SJSA1 (cell line): ENCODE measurements at places on chromosomes 5 and 9. TPM values are rescaled to one million over a fixed set of nuclear protein-coding genes. Genes with fewer than 3 reads are reported as not detected.

DNA sequence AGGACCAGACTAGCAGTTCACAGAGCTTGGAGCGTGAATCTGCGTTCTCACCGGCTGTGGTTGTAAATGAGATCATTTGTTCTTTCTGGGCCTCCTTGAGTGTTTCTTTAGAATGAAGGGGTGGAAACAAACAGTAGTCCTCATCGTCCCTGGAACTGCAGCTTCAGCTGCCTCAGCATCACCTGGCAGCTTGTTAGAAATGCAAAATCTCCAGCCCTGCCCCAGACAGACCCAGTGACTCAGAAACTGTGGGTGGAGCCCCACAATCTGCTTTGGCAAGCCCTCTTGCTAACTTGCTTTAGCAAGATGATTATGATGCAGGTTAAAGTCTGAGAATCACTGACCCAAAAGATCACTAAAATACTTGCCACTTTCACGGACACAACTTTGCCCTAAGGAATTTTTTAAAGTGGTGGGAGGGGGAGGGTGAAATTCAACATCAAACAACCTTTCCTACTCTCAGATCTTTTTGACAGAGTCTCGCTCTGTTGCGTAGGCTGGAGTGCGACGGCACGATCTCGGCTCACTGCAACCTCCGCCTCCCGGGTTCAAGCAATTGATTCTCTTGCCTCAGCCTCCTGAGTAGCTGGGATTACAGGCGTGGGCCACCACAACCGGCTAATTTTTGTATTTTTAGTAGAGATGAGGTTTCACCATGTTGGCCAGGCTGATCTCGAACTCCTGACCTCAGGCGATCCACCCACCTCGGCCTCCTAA lies 86.0 kb downstream of the BRINP1 start:
- no peaks in the 10 kb centered on the region for H3K27me3 ChIP-seq
- DNase-seq = no peak
- no peaks in the 10 kb centered on the region for H3K4me1 ChIP-seq
- no peak overlapping the region for H3K27ac ChIP-seq
- no peaks in the 10 kb centered on the region for H3K36me3 ChIP-seq
- H3K4me3 ChIP-seq = no peak overlapping the region

DNA sequence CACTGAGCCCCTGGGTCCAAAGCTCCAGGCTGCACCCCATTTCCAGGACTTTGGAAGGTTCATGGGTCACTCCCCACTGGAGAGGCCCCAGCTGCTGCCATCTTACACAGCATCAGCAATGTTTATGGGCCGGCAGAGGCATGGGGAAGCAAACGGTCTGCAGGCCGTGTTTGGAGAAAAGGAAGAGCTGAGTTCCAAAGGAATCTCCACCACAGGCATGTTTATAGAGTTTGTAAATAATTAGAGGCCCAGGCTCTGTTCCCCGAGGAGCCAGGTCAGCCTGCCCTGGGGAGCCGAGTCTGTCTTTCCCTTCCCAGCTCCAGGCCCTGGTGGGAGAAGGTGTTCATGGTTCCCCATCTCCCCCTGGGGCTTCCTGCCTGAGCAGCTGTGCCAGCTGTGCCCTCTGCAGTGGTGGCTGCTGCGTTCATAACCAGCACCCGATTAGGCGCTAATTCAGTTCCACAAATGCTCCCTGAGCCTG lies 64.8 kb downstream of the COL27A1 start:
- H3K27me3 ChIP-seq = no peaks in the 10 kb centered on the region
- H3K36me3 ChIP-seq = no peaks in the 10 kb centered on the region
- peaks cover 45% of the 10 kb centered on the region for H3K4me1 ChIP-seq
- peak; percentile 47 for DNase-seq
- H3K4me3 ChIP-seq = no peak overlapping the region

DNA sequence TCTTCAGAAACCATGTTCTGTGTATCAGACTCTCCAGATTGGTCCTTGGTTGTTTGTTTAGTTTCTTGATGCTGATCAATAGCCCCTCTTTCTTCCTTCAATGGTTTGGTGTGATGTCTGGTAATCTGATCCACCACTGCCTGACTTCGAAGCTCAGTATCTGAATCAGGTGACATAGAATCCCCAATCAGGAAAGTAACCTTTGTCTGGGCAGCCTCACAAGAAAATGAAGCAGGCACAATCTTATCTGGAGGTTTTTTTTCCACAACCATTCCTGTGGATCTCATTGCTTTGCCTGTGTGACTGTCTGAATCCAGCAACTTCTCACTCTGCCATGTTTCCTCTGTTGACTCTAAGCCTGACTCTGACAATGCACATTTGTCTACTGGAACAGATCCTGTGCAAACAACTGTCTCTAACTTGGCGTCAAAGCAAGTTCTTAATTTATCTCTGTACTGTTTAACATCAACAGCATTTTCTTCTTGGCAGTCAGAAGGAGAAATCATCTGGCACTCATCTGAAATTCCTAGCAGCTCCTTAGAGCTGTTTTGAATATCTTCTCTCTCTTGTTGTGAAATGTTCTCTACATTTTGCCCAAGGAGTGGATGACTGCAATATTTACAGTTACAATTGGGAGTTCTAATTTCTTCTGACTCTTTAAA lies 37.1 kb upstream of the RAPGEF6 start:
- no peaks in the 10 kb centered on the region for H3K27me3 ChIP-seq
- H3K4me1 ChIP-seq = no peaks in the 10 kb centered on the region; the same call in 1 of the 2 replicates
- H3K36me3 ChIP-seq = peaks cover 84% of the 10 kb centered on the region
- H3K27ac ChIP-seq = no peak overlapping the region
- DNase-seq = no peak

GRCh38 chr9:136614372-136614922 lies 48.3 kb upstream of the EGFL7 start:
- H3K4me1 ChIP-seq = peaks cover 57% of the 10 kb centered on the region
- H3K4me3 ChIP-seq = peak overlapping the region; percentile 15; the same call in 1 of the 2 replicates
- H3K27me3 ChIP-seq = no peaks in the 10 kb centered on the region
- no peaks in the 10 kb centered on the region for H3K36me3 ChIP-seq
- DNase-seq = peak; percentile 93

- no peaks in the 10 kb centered on the region for H3K36me3 ChIP-seq
- H3K27me3 ChIP-seq = peaks cover 10% of the 10 kb centered on the region; the same call in 1 of the 2 replicates
- no peaks in the 10 kb centered on the region for H3K4me1 ChIP-seq
- no peak overlapping the region for H3K27ac ChIP-seq
- H3K4me3 ChIP-seq = no peak overlapping the region
- DNase-seq = no peak
Observed at GRCh38 chr5:81400375-81400774, 6.4 kb upstream of the ACOT12 start.

DNA sequence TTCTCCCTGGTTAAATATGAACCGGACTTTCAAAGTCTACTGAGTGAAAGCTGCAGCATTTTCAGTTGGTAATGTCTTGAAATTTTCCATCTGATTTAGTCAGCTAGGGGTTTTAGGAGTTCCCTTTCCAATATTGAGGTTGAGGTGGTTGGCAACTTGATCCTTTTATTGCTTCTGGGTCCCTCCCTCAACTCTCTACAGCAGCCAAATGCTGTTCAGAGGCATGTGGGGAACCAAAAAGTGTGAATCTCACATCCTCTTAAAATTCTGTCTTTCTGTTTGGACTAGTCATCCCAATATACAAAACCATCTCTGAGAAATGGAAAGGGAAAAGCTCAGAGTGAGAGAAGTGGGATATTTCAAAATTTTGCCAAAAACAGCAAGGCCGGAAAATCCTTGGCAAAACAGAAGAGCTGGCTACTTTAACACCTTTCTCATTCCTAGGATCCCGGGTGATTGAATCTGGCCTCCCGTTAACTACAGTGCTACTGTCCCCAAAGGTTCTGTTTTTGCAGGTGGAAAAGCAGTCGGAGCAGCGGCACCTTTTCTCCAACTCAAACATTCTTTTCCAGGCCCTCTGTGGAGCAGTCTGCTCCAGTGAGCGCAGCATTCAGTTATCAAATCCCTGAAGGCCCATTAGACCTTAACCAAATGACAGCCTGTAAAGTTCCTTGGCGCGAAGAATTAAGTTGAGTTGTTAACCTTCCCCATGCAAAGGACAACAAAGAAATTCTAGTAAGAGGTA lies 345.9 kb upstream of the NUDT12 start:
- no peak for DNase-seq
- no peaks in the 10 kb centered on the region for H3K36me3 ChIP-seq
- H3K4me1 ChIP-seq = no peaks in the 10 kb centered on the region
- H3K27ac ChIP-seq = no peak overlapping the region
- no peaks in the 10 kb centered on the region for H3K27me3 ChIP-seq

GRCh38 chr9:70921136-70921535 lies 200.3 kb downstream of the TRPM3 start:
- H3K27ac ChIP-seq = no peak overlapping the region
- peak; percentile 3 for DNase-seq
- no peak overlapping the region for H3K4me3 ChIP-seq

- no peaks in the 10 kb centered on the region for H3K27me3 ChIP-seq
- H3K27ac ChIP-seq = no peak overlapping the region
- H3K4me1 ChIP-seq = no peaks in the 10 kb centered on the region
- H3K4me3 ChIP-seq = no peak overlapping the region
- H3K36me3 ChIP-seq = no peaks in the 10 kb centered on the region
Observed at GRCh38 chr9:35771534-35771933, 17.5 kb upstream of the MSMP start.

DNA sequence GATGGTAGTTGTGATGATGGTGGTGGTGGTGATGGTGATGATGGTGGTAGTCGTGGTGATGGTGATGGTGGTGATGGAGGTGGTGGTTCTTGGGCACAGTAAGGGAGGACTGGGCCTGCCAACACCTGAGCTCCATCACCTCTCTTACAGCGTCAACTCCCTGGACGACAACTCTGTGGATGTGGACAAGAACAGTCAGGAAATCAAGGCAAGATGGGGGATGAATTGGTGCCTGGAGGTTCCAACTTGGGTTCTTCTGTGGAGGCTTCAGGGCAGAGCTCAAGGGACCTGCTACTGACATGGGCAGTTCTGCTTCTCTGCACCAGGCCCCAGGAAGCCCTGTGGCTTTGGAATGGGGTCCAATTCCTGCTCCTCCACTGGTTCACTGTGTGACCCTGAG lies 17.4 kb downstream of the GPRIN1 start:
- no peak for DNase-seq
- no peak overlapping the region for H3K27ac ChIP-seq

- no peaks in the 10 kb centered on the region for H3K36me3 ChIP-seq
- DNase-seq = no peak
- H3K4me1 ChIP-seq = no peaks in the 10 kb centered on the region
- H3K4me3 ChIP-seq = no peak overlapping the region
Observed at GRCh38 chr9:28031521-28032267, 458.4 kb upstream of the C9orf72 start.

DNA sequence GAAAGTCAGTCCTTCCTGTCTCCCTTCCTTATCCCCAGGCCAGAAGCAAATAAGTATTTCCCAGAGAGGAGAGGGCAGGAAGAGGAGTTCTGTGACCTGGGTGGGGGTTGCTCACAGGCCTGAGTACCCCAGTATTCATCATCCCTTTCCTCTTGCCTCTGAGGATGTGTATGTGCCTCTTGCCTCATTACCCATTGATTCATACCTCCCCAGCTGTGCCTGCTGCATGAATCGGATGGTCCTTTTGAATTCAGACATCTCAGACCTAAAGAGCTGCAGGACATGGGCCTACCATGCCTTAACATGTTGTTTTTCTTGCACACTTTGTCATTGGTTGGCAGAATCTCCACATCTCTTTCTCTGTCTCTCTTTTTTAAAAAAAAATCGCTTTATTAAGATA lies 112.8 kb upstream of the SHB start:
- H3K36me3 ChIP-seq = no peaks in the 10 kb centered on the region
- no peaks in the 10 kb centered on the region for H3K4me1 ChIP-seq
- no peak for DNase-seq

GRCh38 chr9:97665742-97666141 lies 31.4 kb downstream of the XPA start:
- H3K27me3 ChIP-seq = no peaks in the 10 kb centered on the region
- H3K27ac ChIP-seq = no peak overlapping the region
- no peaks in the 10 kb centered on the region for H3K4me1 ChIP-seq
- no peak for DNase-seq
- peaks cover 92% of the 10 kb centered on the region for H3K36me3 ChIP-seq

- no peak for DNase-seq
- no peak overlapping the region for H3K27ac ChIP-seq
- H3K4me1 ChIP-seq = no peaks in the 10 kb centered on the region
- H3K36me3 ChIP-seq = no peaks in the 10 kb centered on the region
Observed at GRCh38 chr5:30436691-30437090, 756.8 kb upstream of the CDH6 start.

GRCh38 chr5:36682499-36682898 lies 76.1 kb downstream of the SLC1A3 start:
- no peak overlapping the region for H3K4me3 ChIP-seq
- peaks cover 1% of the 10 kb centered on the region; the same call in 1 of the 2 replicates for H3K4me1 ChIP-seq
- H3K27ac ChIP-seq = no peak overlapping the region
- DNase-seq = no peak
- peaks cover 46% of the 10 kb centered on the region for H3K36me3 ChIP-seq

DNA sequence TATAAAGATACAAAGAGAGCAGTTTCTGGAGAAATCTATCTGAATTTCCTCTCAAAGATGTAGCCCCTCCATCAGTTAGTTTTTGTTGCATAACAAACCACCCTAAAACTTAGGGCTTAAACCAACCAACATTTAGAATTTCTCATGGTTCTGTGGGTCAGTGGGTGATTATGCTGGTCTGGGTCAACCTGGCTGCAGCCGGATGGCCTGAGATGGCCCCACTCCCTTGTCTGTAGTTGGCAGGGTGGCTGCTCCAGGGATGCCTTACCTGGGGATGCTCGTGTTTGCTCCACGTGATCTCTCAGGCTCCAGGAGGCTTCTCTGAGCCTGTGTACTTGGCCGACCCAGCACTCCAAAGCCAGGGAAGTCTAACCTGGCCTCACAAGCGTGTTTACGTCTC lies 139.3 kb downstream of the MVB12B start:
- no peaks in the 10 kb centered on the region for H3K36me3 ChIP-seq
- H3K4me3 ChIP-seq = no peak overlapping the region
- no peak for DNase-seq
- peaks cover 6% of the 10 kb centered on the region for H3K4me1 ChIP-seq
- H3K27me3 ChIP-seq = no peaks in the 10 kb centered on the region

DNA sequence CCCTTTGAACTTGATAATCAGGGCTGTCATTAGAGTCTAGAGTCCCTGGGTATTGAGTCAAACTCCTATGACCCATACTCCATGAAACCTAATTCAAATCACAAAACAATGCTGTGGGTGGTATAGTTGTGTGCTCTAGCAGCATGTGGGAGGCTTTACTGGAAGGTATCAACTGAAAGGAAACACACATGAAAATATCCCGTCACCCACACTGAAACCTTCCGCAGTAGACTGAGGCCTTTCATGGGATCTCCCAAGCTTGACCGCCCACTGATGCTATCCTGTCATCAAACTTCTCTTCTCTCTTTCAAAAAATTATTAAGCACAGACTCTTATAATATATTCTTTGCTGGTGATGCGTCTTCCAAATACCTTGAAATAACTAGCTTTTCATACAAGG lies 569.1 kb upstream of the MEF2C start:
- no peak overlapping the region for H3K27ac ChIP-seq
- H3K4me1 ChIP-seq = no peaks in the 10 kb centered on the region; the same call in 1 of the 2 replicates
- H3K27me3 ChIP-seq = no peaks in the 10 kb centered on the region
- no peak overlapping the region for H3K4me3 ChIP-seq
- no peak for DNase-seq

The LCN6 gene
- not detected in 2 replicates for total RNA-seq

The CCL27 gene
- not detected in 2 replicates for total RNA-seq

The PCSK5 gene
- 19.0 and 20.8 TPM in 2 replicates for total RNA-seq

The IFNE gene
- total RNA-seq = 0.24 TPM in 1 of 2 replicates, not detected in the other

The GADD45G gene
- total RNA-seq = not detected in 2 replicates

The ZNF367 gene
- total RNA-seq = 45.4 and 55.5 TPM in 2 replicates

The LRRC19 gene
- not detected in 2 replicates for total RNA-seq

The QRFP gene
- not detected in 2 replicates for total RNA-seq
